Activated T-cell treated with anti-CD3 and anti-CD28 coated beads, Interleukin-2, amount 50 U/mL, for 72 hours (primary cell): ENCODE measurements at places on chromosomes 7 and 10. TPM values are rescaled to one million over a fixed set of nuclear protein-coding genes. Genes with fewer than 3 reads are reported as not detected.

DNA sequence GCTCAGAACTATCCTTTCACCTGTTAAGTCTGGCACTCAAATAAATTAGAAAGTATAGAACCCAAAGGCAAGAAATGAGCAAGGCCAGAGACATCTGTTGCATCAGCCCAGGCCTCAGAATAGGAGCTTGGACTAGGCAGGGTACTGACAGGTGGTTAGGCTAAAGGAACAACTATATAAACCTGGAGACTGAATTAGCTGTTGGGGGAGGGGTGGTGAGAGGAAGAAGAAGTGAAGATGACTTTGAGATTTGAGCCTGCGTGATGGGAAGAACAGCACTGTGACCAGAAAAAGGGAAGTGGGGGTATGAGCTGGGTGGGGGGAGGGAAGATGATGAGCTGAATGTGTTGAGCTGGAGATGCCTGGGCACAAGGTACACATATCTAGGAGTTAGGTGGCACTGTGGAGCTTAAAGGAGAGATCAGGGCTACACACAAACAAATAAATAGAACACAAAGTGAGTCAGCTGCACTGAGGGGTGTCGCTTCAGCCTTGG, 244.7 kb downstream of the PTEN start:
- no peak for DNase-seq

Gene PRF1
- total RNA-seq, result 102 TPM

Gene MUC12
- total RNA-seq, result not detected

Gene LRRD1
- total RNA-seq, result not detected

- no peak for DNase-seq
Measured at GRCh38 chr7:152185558-152185957, 160.1 kb downstream of the GALNT11 start.

GRCh38 chr7:139109983-139110411, 477 bp upstream of the ZC3HAV1 start:
- no peak for DNase-seq

Gene EBLN1
- not detected for total RNA-seq

DNA sequence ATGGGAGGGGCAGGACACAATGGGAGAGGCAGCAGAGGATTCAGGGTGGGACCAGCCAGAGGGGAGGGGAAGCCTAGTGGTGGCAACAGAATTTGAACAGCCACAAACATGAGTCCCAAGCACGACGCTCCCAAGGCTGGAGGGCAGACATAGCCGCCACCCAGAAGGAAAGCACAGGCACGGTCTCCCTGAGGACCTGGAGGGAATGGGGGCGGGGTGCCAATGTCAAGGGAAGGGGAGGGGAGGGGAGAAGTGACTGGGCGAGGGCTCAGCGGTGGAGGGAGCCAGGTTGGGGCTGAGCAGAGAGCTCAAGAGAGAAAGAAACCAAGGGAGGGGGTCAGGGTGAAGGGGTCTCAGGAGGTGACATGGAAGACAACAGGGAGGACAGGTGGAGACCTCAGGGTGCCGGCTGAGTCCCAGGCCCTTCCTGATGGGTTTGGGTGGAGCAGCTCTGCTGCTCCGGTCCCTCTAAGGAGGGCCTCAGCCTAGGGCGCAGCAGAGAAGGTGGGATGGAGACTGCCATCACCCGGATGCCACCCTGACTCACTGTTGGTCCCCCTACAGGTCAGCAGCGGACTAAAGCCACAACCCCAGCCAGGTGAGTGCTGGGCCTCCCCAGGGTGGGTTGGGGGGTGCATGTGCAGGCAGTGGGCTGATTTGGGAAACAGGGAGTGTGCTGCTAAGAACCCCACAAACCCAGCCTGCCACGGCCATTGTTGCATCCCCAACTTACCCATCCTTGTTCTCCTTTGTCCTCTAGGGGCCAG, 24.2 kb downstream of the PILRA start:
- no peak for DNase-seq

Gene KCNH2
- total RNA-seq, result 0.72 TPM

GRCh38 chr10:84452003-84452402, 123.6 kb downstream of the CCSER2 start:
- no peak for DNase-seq
